Testis (tissue), 5 donors: ENCODE measurements at places on chromosomes 3 and 15.

GRCh38 chr3:172918165-172918564 is 167.6 kb downstream of the ECT2 start:
- DNase-seq: no peak

- DNase-seq: no peak
Measured at GRCh38 chr3:62604298-62604697, 230.9 kb upstream of the FEZF2 start.

DNA sequence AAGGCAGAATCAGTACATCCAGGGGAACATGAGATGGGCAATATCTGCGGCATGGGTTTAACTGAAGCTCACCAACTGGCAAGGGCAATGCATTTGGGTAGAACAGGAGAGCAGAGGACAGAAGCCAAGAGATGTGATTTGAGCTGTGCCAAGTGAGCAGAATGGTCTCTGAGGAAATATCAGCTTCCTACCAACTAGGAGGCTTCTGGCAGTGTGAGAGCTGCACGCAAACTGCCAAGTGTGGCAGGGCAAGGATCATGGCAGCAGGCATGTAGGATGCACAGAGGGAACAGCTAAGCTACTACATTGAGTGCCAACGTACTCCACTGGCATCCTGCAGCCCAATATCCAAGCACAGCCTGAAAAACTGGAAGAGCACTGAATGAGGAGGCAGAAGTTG is 1036.5 kb downstream of the TUSC7 start:
- no peak for DNase-seq

DNA sequence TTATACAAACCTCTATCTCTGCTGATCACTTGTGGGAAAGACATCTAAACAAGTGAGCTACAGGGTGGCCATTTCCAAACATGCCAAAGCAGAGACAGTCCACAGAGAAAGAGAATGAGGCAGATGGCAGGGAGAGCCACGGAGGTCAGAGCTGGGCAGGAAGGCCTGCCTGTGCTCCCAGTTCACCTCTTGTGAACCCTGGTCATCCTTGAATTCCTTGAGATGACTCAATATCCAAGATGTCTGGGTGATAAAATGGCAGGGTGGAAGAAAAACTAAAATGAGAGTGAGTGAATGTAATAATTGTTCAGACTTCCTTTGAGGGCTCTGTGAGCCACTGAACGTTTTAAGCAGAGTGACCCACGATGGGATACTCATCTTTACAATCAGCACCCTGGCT is 104.8 kb downstream of the PLCH1 start:
- DNase-seq: no peak

GRCh38 chr15:31004220-31004733 is 12.8 kb upstream of the MTMR10 start:
- no peak for DNase-seq

DNA sequence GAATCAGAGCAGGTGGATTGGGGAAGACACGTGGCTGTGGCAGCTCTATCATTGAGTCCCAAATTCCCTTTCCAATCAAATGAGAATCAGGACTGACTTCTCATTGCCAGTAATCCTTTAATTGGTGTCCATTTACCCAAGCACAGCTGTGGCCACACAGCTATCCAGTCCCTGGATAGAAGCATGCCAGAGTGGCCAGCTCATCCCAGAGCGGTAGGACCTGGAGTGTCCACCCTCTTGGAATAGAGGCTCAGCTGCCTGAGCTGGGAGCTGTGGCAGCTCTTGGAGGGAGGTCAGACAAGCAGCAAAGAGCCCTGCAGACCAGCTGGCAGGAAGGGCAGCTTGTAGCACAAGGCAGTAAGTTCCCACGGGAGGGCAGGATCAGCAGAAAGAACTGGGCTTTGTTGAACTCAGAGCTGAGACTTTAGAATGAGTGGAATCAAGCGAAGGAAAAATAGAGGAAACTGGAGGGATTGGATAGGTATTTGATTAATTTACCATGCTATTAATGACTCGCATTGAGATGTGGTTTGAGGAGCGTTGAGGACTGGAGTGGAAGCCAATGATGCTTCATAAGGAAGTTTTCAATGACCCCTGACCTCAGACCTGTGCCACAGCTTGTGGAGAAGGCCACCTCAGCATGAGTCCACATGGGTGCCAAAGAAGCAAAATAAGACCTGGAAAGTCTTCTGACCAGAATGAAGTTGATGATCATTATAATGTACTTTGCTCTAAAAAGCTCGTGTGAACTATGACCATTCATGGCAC is 6.9 kb upstream of the ALPK3 start:
- no peak for DNase-seq

DNA sequence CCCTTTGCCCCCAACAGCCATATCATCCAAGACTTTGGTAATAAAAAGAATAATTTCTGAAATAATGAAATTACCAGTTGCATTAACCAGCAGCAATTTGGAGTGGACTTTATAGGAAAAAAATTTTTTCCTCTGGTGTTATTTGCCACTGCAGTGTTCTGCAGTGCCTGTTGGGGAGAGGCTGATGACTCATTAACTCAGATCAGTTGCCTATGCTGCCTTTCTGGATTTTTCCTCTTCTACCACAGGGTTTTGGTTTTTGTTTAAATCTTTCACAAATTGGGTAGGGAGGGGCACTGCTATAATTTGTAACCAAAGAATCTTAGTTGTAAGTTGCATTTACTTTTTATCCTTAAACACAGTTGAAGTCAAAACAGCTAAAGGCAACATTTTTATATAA is 22.7 kb downstream of the ATP6V1A start:
- no peak for DNase-seq

DNA sequence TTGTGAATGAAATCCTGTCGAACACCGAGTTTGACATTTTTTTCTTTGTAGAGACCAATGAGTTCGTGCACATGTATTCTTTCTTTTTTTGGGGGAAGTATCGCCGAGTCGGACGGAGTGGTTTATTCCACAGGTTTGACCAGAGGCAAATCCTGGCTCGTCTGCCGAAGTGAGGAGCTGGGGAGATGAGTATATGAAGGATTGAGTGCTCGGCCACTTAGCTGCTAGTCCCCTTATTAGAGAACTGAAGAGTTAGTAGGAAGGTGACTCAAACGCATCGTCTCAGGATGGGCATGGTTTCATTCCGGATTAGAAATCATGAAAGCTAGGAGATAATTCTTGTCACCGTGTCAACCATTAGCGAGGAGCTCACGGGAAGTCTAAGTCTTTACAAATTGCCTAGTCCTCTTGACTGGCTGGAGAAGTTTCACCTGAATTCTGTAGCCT is 154.7 kb upstream of the GOLIM4 start:
- peak; percentile 19 for DNase-seq

GRCh38 chr3:80331494-80332170 is 563.8 kb upstream of the ROBO1 start:
- DNase-seq: no peak
